Stimulated activated CD4-positive, alpha-beta T cell treated with anti-CD3 and anti-CD28 coated beads, TNF-alpha, amount 100 ng/mL, for 1 hour (primary cell): ENCODE measurements at places on chromosomes 4 and X.

DNA sequence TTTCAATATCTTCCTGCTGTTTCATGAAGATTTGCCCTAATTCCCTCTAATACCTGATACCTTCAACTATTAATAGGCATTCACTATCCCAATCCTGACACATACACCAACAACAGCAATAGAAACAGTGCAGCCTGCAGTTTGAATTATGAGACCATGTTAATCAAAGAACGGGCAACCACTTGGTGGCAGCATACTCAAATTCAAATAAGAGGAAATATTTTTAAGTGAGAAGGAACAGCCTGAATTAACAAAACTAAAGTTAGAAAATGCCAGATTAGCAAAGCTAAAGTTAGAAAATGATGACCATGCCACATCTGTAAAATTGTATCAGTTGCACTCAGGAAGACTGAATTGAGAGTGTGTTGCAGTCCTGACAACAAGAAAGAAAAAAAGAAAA lies 204.9 kb downstream of the SMARCA1 start:
- DNase-seq: no peak

- no peak for DNase-seq
Observed at GRCh38 chrX:155027509-155028066, 944 bp downstream of the FUNDC2 start.

- DNase-seq: no peak
Observed at GRCh38 chr4:8333726-8334460, 64.3 kb downstream of the HTRA3 start.

DNA sequence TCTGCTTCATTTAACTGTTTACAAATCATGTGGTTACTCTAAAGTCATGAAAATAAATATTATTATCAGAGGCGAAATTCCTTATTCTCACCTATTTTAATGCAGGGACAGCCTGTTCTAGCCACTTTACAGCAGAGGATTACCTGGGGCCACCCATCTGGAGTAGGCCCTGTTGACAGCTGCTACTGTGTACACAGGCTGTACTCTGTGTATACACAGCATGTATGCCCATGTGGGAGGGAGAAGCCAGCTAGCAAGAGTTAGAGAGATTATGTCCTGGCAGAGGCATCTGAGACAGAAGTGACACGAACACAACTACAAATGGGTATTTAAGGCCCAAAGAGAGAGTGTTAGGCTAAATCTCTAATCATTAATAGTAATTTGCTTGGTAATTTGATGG lies 62.1 kb downstream of the GPRIN3 start:
- DNase-seq: no peak

DNA sequence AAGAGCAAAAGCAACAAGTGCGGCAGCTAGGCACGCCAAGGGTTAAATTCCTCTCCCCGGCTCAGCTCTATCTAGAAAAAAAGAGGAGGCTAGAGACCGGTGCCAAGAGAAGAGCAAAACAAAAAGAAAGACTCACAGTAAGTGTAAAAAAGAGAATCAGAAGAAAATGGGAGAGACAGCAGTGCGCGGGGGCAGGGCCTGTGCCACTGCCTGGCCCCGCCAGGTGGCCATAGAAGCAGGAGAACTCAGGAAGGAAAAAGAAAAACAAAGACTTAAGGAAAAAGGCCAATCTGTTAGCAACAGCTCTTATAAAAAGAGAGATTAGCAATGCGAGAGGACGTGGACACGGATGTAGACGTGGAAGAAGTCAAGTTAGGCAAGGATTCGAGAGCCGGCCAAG lies 3.2 kb downstream of the ACOX3 start:
- no peak for DNase-seq

DNA sequence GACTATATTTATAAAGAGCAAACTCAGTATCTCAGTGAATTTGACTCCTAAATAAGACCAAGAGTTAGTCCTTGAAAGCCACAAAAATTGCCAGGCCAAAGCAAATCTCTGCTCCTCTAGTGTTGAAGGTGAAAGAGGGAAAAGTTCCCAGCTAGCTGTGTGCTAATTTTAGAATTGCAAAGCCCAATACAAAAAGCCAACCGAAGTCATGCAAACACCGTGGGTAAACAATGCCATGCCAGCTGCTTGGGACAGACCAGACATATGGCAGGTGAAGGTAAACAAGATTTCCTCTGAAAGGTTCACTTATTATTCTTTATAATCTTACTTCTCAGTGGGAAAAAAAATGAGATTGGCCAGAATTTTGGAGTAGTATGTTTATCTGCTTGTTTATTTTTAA lies 80.5 kb upstream of the LNX1 start:
- no peak for DNase-seq

- no peak for DNase-seq
Observed at GRCh38 chr4:38856524-38857337, at the start of gene TLR6. Gene TLR6 (minus strand): TSS chr4:38856817. CDS start chr4:38829473, 27,344 bp downstream.

DNA sequence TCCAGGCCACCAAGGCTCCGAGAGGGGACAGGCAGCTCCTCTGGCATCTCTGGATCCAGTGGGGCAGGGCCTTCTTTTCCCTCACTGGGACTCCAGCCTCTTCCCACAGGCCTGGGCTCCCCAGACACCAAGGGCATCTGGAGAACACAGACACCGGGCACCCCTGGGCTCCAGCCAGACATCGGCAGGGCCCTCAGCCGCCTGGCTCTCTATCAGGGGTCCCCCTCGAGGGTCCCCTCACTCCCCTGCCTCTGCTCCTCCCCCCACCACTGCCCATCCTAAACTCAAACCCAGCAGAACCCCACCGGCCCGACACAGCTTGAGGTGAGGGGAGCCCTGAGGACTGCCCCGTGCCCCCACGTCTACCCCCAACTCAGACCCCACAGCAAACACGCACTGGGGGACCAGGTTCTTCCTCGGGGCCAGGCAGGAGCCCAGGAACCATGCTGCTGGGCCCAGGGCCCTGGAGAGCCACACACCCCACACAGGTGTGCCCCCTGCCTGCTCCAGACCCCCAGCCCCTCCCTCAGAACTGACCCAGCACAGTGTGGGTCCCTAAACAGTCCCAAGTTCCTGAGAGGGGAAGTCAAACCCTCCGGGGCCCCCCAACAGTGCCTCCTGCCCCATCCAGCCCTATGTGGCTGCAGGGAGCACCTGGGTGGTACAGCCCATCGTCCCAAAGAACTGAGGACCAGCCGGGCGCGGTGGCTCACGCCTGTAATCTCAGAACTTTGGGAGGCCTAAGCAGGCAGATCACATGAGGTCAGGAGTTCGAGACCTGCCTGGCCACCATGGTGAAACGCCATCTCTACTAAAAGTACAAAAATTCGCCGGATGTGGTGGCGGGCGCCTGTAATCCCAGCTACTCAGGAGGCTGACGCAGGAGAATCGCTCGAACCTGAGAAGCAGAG lies 86.8 kb downstream of the FAM53A start:
- DNase-seq: no peak

DNA sequence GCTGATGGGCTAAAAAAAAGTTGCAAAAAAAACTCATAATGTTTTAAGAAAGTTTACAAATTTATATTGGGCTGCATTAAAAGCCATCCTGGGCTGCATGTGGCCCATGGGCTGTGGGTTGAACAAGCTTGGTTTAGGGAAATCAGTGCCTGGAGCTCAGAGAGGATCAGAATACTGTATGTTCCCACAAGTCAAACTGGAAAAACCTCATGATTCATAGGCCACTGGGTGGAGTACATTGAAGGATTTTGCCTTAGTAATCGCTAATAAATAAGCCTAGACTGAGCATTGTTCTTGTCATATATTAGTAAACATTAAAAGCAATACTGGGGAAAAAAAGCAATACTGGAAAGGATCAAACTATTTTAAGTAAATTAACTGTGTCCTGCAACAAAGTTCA lies 246.3 kb upstream of the TAPT1 start:
- no peak for DNase-seq

DNA sequence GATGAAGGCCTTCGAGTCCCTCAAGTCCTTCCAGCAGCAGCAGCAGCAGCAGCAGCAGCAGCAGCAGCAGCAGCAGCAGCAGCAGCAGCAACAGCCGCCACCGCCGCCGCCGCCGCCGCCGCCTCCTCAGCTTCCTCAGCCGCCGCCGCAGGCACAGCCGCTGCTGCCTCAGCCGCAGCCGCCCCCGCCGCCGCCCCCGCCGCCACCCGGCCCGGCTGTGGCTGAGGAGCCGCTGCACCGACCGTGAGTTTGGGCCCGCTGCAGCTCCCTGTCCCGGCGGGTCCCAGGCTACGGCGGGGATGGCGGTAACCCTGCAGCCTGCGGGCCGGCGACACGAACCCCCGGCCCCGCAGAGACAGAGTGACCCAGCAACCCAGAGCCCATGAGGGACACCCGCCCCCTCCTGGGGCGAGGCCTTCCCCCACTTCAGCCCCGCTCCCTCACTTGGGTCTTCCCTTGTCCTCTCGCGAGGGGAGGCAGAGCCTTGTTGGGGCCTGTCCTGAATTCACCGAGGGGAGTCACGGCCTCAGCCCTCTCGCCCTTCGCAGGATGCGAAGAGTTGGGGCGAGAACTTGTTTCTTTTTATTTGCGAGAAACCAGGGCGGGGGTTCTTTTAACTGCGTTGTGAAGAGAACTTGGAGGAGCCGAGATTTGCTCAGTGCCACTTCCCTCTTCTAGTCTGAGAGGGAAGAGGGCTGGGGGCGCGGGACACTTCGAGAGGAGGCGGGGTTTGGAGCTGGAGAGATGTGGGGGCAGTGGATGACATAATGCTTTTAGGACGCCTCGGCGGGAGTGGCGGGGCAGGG lies 568 bp downstream of the HTT start:
- DNase-seq: no peak
